ENCODE measurements at places on chromosomes 13 and 19.

- no peak for DNase-seq
These were observed 13.2 kb downstream of the RASA3 start for GRCh38 chr13:114119196-114119595.

DNA sequence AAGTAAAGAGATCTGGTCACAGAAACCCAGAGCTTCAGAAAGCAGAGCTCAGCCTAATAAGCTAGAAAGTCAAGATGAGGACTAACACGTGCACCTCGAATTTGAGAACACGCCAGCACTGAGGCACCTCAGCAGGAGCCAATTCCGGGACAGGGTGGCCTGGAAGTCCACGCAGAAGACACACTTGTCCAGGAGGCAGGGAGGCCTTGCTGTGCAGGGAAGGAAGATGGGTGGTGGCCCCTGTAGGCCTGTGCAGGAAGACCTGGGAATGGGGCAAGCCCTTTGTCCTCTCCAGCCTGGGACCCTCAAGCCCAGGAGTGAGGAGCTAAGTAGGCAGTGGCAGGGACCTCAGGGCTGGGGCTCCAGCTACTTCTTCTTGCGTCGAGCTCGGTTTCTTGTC, 16.3 kb upstream of the VSTM2B start:
- DNase-seq = no peak

- DNase-seq = no peak
These were observed 281.4 kb downstream of the LHFPL6 start for GRCh38 chr13:39321574-39321973.

- DNase-seq = no peak
These were observed 12.9 kb downstream of the ZSWIM9 start for GRCh38 chr19:48183356-48183755.

- no peak for DNase-seq
These were observed 20.9 kb downstream of the MAP2K2 start for GRCh38 chr19:4103080-4103433.

- DNase-seq = peak; percentile 72
These were observed at the start of gene IGFLR1 for GRCh38 chr19:35742121-35742724. Gene IGFLR1 (minus strand): TSS chr19:35742452. CDS start chr19:35741180, 1,272 bp downstream.

- no peak for DNase-seq
These were observed 10.5 kb downstream of the CYP2A13 start for GRCh38 chr19:41098762-41099161.

GRCh38 chr19:7932930-7933300, 7.0 kb upstream of the CTXN1 start:
- DNase-seq = no peak

DNA sequence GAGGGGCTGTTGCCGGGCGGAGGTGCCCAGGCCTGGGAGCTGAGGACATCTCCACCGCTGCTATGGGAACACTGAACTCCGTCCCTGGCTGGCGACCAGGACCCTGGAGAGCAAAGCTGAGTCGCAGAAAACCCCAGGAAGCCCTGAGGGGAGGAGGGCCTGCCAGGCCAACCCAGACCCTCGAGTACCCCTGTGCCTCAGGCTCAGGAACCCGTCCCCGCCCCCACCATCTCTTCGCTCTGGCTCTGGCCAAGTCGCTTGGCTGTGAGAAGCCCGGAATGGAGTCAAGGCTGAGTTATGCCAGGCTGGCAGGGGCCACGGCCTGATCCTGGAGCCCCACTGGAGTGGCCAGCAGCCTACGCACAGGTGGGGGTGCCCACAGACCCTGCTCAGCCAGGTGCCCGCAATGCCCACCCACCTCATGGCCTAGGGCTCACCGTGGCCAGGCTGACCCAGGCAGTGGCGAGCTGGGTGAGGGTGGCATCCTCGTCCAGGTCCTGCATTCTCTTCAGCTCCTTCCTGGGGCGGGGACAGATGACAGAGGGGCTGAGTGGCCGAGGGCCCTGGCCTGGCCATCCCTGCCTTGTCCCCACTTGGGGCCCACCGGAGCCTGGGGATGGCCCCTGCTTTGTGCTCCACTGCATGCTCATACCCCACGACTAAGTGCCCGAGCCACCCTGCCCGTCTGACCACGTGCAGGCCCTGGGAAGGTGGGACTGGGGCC, 8.5 kb upstream of the CERS1 start:
- no peak for DNase-seq

GRCh38 chr13:110294146-110294545, 12.8 kb downstream of the COL4A1 start:
- no peak for DNase-seq

GRCh38 chr13:50950849-50951248, 41.3 kb downstream of the RNASEH2B start:
- DNase-seq = no peak

GRCh38 chr13:106865716-106866440, 297.9 kb upstream of the ARGLU1 start:
- peak; percentile 87 for DNase-seq

DNA sequence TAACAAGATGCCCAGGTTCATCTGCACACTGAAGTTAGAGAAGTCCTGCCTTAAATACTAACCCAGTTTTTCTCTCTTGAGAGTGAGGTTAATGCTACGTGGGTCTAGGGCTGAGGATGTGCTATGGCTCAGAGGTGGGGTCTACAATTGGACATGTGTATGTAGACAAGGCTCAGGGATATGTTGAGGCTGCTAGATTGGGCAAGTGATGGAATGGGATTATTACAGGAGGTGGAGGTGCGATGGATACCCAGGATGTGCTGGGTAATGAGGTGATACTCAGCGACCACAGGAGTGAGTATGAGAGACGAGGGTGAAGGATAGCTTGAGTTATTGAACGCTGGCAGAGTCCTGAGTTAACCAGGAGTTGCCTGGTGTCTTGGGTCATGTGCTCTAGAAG, 38.1 kb downstream of the PPP2R1A start:
- DNase-seq = no peak

GRCh38 chr19:15252398-15253018, 20.3 kb upstream of the EPHX3 start:
- DNase-seq = peak; percentile 19

GRCh38 chr19:2149980-2150793, 1.2 kb downstream of the AP3D1 start:
- DNase-seq = peak; percentile 60

GRCh38 chr13:99414048-99414995, 87.0 kb upstream of the TM9SF2 start:
- no peak for DNase-seq

DNA sequence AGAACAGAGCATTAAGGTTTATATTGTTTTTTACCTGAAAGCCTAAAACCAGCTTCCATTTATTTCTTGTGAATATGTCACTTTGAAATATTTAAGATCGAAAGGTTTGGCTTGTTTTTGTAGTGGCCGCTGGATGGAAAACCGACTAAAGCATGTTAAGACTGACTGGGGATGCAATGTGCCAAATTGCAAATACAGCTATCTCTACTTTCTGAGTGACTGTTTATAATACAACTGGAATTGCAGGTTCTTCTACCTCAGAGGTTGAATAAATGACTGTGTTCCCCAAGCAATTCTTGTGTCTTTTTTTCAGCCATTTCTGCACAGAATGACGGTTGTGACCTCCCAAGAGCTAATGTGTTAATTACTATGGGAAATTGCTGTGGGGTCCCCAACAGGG, 50.0 kb upstream of the TMTC4 start:
- DNase-seq = no peak

GRCh38 chr13:102773441-102774213, at the start of gene TEX30:
Gene TEX30 (minus strand): TSS chr13:102773786. CDS start chr13:102770026, 3,760 bp downstream.
- DNase-seq = peak; percentile 92

- DNase-seq = no peak
These were observed 311.2 kb downstream of the FOXO1 start for GRCh38 chr13:40355126-40355724.

DNA sequence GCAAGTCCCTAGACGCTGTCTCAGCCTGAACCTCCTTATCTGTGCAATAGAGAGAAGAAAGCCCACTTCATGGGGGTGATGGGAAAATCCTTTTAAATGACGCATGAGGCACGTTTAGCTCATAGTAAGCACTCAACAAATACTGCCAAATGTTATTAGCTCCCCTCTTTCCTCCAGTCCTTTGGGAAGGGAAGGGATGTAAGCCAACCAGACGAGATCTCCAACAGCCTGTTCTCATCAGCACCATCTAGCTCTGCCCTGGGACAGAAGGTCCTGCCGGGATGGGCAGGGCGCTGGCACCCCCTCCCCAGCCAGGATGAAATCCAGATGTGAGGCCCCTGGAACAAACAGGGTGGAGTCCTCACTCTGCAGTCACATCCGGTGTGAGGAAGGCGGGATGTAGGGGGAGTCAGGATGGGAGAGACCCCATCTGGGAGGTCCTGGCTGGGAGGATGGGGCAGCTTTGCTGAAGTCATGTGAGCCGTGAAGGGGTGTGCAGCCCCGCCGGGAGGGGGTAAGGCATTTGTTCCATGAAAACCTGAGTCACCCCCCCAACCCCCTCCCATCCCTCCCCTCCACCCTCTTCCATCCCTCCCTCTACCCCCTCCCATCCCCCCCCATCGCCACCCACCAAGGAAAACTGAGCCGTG, 4.6 kb downstream of the S1PR2 start:
- DNase-seq = no peak

DNA sequence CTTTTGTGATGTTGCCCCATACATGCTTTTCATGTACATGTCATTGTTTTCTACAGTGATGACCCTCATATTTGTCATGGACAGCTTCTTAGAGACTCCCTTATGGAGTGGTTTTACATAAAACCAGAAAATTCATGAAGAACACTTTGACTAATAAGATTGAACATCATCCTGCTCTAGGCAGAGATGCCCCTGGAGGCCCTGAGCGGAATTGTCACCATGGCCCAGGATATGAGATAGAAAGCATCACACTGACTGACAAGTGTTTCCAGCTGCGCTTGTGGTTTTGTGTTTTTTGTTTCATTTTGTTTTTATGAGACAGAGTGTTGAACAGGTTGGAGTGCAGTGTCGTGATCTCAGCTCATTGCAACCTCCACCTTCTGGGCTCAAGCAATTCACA, 22.2 kb downstream of the ZNF701 start:
- no peak for DNase-seq

DNA sequence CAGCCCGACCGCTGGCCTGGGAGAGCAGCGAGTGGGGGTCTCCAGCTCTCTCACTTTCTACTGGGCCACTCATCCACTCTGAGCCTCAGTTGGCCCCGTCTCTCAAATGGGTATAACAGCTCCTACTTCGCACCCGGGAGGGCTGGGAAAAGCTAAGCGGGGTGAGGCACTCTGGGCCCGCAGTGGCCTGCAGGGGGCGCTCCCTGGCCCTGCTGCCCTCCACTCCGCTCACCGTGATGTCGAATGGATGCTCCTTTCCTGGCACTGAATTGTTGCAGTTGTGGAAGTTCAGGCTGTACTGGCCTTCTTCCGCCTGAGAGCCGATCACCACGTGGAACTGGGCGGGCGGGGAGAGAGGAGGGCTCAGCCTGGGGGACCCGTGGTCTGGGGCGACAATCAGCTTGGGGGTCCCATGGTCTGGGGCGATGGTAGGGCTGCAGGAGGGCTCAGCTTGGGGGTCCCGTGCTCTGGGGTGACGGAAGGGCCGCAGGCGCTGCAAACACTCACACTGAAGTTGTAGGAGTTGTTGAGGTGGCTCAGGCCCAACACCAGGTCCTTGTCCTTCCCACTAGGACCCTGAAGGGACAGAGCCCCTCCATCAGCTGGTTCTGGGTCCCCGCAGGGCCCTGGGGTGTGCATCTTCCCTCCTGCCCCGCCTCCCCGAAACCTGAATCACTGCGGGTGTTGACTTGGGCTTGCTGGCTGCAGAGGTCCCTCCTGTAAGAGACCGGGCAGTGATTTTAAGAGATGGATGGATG, 3.9 kb downstream of the GPR108 start:
- DNase-seq = no peak

DNA sequence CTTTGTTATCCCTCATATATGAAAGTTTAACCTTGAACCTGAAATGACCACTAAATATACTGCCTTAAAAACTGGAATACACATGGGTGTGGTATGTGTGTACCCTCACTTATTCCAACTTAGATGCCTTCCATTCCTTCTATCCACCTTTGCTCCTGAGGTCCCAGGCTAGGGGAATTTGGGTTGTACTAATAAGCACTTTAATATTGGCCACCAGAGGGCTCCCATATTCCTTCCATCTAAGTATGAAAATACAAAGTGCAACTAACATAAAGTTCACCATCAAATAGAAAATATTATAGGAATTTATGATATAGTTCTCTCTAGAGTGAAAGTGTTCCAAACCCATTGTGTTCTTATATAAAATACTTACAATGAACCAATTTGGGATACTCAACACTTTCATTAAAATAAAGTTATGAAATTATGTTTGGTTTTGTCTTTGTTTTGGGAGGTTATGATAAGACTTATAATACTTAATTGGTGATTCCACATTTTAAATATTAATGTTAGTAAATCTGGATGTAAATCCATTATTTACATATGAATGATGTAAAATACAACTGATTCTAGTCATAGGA, 62.3 kb downstream of the ITGBL1 start:
- DNase-seq = peak; percentile 39

GRCh38 chr19:30557927-30558557, 185.9 kb downstream of the ZNF536 start:
- no peak for DNase-seq

- DNase-seq = no peak
These were observed 22.6 kb downstream of the ZSWIM4 start for GRCh38 chr19:13817615-13818371.

DNA sequence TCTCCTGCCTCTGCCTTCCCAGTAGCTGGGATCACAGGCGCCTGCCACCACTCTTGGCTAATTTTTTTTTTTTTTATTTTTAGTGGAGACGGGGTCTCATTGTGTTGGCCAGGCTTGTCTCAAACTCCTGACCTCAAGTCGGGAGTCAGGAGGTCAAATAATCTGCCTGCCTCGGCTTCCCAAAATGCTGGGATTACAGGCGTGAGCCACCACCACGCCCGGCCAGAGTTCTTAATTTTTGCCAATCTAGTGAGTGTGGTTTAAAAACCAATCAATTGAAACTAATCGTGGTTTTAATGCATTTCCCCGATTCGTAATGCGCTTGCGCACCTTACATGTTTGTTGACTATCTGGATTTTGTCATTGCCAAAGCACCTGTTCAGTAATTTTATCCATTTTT, 37.0 kb downstream of the SKA3 start:
- DNase-seq = no peak

DNA sequence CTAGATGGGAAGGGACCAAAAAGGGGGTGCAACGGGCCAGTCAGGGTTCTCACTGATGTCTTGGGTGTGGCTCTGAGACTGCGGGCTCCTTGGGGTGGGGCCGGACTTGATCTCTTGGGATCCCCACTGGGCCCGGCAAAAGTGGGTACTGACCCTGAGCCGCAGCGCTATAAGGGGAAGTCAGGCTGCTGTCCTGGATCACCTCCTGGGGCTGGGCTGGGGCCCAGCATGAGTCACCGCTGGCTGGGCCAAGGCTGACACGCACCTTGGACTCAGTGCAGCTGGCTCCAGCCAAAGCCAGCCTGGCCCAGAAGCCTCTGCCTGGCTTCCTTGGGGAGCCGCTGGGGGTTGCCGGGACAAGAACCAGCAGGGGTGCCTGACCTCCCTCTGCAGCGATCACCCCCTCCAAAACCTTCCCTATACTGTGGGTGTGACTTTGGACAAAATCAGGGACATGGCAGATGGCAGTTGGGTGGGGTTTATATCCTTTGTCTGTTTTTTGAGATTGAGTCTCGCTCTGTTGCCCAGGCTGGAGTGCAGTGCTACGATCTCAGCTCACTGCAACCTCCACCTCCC, 617 bp upstream of the IQCN start:
- DNase-seq = peak; percentile 68

GRCh38 chr13:78540058-78540457, 63.3 kb downstream of the POU4F1 start:
- DNase-seq = no peak

- DNase-seq = no peak
These were observed 1207.7 kb downstream of the SLITRK1 start for GRCh38 chr13:82674546-82674945.
